WTC11 (cell line): ENCODE measurements at places on chromosomes 3 and 15.

DNA sequence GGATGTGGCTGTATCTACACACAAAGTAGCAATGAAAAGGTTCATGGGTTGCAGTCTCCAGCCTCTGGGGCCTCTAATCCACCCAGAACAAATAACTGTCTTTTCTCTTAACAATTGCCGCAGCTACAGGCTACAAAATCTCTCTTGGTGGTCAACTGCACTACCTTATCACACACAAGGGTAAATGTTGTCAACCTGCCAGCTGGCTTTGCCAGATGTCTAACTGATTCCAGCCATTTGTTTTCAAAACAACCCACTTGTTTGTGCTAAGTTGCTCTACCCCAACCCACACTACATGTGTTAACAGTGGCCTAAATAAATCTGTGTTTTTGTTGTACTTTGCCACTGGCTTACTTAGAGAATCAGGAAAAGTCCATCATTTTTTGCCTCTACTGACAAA lies 447.3 kb downstream of the TAFA4 start:
- DNase-seq: no peak

- no peak for DNase-seq
Observed at GRCh38 chr15:90840954-90841353, 27.4 kb upstream of the FURIN start.

DNA sequence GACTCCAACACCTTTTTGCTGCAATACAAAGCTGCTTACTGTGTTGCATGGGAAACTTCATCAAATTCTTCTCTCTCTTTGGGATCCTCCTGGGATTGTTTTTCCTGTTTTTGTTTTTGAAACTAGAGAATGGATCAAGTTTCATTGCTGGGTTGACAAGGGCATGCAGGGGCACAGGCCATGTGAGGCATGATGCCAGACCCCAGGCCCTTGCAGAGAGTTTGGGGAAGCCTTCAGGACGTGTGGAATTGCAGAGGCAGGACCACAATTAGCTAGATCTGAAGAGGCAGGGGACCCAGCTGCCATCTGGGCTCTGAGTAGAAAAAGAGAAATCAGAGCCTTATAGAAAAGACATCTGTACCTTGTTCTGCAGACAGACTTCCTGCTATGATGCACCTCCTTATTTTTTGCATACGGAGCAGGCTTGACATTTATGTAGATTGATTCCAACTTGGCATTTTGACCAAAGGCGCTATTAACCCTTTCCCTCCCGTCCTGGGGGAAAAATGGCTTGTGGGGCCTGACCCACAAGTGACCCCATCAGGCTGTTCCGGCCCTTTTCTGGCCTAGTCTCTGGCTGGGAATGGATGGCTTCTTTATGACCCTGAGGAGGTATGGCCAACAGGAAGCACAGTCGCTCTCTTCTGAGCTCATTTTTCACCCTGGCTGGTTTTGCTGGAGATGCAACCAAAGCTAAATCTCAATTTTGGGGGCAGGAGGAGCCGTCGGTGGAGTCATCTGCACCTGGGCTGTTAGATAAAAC lies 44.3 kb upstream of the CHRNB4 start:
- no peak for DNase-seq

GRCh38 chr3:66066963-66067617 lies 28.4 kb upstream of the MAGI1 start:
- no peak for DNase-seq

DNA sequence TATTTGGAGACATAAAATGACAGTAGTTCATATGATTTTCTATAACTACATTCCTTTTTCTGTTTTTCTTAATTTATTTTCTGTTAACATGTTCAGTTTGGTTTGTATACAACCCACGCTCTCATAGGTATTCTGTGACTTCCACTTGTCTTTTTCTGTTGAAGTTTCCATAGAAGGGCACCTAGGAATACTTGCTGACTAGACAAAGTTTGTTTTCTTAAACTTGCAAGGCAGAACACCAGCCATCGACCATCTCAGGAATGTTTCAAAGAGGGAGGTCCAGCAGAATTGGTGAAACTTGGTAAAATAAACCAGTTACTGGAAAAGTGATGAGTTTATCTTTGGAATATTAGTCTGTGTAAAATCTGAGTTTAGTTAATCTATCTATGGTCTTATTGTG lies 403.2 kb upstream of the CADM2 start:
- DNase-seq: no peak

GRCh38 chr3:131704098-131704497 lies 201.3 kb upstream of the MRPL3 start:
- no peak for DNase-seq

- no peak for DNase-seq
Observed at GRCh38 chr3:124557-125179, 71.9 kb upstream of the CHL1 start.

DNA sequence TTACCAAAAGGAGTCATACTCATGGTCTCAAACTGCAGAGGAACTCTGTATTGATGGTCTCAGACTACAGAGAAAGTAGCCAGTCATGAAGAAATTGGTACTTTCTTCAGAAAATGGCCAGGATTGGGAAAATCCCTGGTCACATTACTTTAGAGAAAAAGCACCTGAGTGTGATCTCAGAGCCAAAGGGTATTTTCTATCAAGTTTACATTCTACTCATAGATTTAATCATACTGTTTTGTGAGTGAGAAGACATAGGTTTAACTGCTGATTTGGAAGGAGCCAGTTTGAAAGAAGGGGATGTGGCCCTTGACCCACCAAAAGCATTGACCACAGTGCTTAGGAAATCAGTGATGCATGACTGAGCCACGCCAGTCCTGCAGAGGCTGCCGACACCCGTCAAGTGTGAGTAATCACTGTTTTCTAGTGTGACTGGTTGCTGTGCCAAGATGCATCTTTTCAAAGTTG lies 203.6 kb downstream of the AKAP13 start:
- DNase-seq: no peak

- DNase-seq: no peak
Observed at GRCh38 chr15:47429376-47429775, 287.9 kb upstream of the SEMA6D start.

DNA sequence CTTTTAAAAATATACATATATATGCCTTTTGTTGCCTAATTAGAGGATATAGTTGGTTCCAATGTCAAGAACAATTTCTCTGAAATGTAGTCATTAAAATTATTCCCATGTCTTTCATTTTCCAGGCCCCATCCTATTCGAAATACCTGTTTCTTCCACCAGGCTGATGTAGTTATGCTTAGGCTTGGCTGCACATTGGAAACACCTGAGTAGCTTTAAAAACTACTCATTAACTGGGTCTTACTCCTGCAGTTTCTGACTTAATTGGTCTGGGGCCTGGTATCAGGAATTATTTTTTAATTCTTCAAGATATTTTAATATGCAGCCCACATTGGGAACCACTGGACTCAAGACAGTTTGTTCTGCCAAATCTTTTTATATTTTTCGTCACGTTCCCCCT lies 53.7 kb downstream of the TGFBR2 start:
- DNase-seq: no peak

GRCh38 chr3:135556174-135556573 lies 409.4 kb upstream of the PPP2R3A start:
- no peak for DNase-seq

DNA sequence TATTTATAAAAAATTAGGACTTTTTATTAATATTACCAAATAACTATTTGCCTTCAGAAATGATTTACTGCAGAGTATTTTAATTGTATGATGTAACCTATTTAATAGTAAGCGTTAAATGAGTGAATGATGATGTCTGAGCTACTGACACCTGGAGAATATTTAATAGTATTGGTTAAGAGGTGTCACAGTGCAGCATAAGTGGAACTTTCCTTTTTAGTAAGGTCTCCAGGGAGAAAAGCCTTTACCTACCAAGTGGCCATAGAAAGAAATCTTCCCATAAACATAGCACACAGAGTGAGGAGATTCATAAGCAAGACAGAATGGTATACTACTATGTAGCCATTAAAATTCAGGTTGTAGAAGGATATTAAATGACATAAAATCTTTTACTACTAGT lies 441.7 kb downstream of the TBL1XR1 start:
- no peak for DNase-seq

GRCh38 chr3:112013784-112014143 lies 15.0 kb downstream of the TAGLN3 start:
- DNase-seq: no peak

GRCh38 chr3:23761440-23761896 lies 44.3 kb upstream of the UBE2E1 start:
- DNase-seq: no peak

DNA sequence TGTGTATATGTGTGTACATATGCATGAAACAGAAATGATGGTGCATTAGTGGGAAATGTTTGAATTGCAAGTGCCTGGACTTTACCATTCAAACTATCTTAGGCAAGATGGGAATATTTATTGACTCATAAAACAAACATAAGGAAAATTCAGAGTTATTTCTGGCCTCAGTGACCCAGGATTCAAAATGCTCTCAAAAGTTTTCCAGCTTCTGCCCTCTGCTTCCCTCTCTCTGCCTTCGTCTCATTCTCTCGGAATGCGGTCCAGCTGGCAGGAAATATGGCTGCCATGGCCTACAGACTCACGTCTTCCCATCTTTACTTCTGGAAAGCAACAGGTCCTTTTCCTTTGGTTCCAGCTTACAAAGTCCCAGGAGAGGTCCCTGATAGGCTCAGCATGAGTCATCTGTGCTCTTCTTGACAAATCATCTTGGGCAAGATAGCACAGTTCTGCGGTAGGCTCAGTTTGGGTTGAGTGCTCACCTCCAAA lies 8.7 kb upstream of the ZNF774 start:
- no peak for DNase-seq

DNA sequence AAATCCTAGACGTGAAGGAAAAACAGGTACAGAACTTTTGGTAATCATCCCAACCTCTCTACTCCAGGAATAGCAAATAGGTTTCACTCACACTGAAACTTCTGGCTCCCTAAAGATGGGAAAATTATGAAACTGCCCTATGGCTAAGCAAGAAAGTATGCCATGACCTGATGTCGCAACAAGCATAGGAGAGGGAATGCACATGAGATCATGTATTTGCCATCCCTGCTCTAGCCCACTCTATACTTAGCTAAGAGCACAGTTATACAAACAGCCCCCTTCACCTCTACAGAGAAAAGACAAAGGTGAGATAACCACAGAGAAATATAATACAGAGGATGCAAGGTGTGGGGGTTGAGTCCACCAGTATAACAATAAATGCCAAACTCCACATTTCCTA lies 102.7 kb downstream of the TBC1D5 start:
- DNase-seq: no peak

DNA sequence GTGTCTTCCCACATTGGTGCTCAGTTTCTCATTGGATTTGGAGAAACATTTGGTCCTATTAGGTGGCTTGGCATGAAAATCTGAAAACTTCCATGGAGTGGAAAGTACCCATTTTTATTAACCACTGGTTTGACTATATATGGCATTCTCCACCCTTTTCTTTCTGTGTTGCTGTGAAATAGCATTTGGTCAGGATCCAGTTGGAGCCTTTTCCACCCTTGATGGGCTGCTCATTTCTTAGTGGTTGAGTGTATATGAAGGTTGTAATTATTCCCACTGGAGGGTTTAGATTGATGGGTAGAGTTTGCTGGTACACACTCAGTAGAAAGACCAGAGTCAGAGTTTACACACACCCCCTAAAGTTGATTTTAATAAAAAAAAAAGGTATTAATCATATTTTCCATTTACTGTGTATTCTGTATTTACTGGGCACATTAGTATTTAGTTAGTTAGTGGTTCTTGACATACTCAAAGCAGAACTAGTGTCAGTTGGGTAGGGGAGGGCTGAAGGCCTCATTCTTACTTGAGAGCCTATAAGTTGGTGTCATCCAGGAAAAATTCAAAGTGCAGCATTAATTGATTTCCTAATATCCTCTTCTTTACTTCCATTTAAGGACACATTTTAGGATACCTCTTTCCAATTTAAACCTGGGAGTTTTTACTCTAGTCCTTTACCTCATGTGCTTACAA lies 69.5 kb downstream of the FLNB start:
- no peak for DNase-seq

- DNase-seq: no peak
Observed at GRCh38 chr3:21718943-21719591, 31.9 kb downstream of the ZNF385D start.

DNA sequence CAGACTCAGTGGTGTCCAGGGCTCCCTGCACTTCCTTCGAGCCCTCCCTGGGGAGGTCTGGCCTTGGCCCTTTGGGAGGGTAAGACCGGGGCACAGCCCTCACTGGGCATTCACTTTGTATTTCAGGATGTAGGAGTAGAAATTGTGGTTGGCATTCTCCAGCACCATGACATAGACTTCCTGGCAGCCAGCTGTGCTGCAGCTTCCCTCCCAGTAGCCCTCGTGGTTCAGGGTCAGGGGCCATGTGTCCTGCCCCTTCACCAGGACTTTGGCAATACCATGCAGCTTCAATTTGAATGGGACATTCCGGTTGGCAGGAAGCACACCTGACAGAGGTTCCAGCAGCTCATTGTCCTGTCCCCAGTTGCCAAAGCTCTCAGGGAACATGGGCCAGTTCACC lies 47.3 kb downstream of the KY start:
- DNase-seq: no peak

GRCh38 chr15:74767167-74768098 lies 14.4 kb upstream of the CSK start:
- DNase-seq: no peak

DNA sequence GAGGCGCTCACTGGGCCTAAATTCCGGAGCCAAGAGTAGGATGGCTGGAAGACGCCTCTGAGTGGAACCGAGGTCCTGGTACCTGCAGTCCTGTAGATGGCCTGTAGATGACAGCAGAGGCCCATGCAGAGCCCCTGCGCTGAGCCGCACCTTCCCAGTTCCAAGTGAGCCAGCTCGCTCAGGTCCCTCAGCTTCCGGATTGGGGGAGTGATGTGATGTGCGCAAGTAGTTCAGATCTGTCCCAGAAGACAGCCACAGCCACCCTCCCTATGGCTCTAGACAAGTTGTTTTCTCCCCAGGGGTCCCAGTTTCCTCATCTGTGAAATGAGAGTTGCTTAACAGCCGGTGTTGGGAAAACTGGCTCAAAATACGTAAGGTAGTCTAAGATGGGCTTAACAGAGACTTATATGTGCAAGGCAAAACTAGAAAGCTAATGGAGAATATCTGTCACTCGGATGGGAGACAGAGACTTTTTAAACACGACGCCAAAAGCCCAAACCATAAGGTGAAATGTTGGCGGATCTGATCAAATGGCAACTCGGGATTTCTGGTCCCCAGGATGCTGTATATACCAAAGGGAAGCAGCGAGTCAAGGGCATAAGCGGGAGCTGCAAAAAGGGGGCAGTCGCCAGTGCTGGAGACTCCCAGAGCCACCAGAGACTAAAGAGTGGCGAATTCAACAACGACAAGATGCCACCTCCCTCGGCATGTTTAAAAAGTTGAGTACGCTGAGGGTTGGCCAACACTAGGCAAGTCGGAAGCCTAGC lies 765 bp upstream of the MAPKAPK3 start:
- DNase-seq: peak; percentile 91

DNA sequence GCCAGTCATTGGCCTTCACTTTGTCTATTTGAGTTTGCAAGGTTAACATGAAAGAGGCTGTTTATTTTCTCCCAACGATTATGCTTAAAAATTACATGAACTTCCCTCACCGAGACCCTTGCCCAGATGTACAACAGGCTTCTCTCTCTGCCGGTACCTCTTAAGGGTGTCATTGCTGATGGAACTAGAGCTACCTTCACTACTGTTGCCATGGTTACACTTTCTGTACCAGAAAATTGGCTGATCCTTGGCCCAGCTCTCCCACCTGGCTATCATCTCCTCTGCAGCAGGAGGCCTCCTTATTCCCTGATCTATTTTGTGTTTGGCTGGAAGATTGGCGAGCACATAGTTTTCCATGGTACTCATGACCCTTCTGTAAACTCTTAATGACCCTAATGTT lies 24.0 kb upstream of the LIPC start:
- DNase-seq: no peak
